ENCODE measurements at places on chromosomes 1 and 21.

DNA sequence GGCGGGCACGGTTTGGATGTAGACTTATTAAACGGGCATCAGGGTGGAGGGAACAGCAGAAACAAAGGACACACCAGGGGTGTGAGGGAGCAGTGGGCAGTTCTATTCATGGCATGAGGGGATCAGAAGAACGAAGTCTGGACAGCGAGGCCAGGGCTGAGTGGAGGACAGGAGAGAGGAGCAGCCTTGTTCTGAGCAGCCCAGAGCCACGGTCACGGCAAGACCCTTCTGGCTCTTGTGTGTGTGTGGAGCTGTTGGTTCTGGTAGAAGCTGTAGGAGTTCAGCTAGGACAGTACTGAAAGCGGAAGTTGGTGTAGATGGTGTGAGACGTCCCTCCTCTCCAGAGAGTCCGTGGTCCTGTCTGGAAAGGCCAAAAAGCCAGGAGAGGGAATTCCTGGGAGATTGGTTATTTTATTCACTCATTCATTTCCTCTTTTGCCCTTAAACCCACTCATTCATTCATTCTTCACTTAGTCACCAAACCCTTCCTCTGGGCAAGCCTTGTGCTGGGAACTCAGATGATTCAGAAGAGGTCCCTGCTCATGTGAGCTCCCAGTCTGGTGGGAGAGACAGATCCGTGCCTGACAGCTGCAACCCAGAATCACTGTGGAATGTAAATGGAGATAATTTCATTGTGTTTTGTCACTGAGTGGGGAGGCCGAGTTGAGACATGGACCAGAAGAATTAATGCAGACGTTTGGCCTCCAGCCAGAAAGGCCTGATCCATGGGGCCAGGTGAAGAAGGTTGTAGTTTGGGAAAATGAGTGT lies 4.1 kb upstream of the ACOT11 start:
- DNase-seq = no peak

- DNase-seq = no peak
These were observed 605 bp upstream of the RABGGTB start for GRCh38 chr1:75785320-75785982.

DNA sequence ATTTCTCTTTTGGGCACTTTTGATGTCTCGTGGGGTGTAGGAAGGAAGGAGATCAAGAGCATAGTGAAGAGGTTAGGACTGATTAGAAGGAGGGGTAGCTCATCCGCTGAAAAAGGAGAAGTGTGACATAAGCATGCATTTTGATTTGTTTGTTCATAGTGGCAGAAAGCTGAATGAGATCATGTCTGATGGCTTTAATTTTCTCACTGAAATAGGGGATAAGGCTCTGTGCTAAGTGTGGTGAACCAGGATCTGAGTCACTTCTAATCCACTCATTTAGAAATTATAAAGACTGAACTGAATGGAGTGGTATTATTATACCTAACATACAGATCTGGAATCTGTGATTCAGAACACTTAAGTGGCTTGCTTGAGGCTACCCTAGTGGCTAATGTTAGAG lies 344.5 kb downstream of the PDE4B start:
- DNase-seq = no peak

- no peak for DNase-seq
These were observed 10.6 kb downstream of the S100B start for GRCh38 chr21:46594276-46594675.

GRCh38 chr1:172136925-172137324 lies 283.6 kb upstream of the C1orf105 start:
- DNase-seq = no peak

DNA sequence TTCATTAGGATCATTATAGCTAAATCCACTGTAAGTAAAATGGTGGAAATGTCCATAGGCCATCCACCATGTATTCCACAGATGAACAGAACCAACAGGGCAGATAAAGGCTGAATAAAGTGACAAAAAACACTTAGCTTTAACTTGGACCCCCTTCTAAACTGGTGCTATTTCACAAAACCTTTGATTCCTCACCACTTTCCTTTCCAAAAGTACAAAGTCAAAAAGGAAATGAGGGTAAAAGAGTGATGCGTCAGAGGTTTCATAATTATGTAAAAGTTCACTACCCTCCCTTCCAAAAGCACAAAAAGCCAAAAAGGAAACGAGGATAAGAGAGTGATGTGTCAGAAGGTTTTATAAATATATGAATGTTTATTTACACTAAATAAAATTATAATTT lies 172.2 kb downstream of the TBX15 start:
- no peak for DNase-seq

DNA sequence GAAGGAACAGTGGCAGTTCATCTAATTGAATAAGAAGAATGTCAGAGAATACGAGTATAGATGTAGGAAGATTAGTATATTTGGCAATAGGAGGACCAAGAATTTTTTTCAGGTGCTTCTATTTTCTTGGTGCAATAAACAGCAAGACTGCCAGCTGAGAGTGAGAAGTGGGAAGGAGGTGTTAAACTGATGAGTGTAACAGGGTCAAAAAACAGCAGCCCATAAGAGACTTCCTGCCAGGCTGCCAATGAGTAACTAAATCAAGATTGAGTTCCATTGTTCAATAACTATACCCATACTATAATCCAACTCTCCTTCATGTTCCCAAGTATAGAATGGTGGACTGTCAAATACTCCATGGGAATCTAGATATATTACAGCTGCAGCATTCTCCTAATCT lies 28.7 kb downstream of the LYST start:
- DNase-seq = no peak

DNA sequence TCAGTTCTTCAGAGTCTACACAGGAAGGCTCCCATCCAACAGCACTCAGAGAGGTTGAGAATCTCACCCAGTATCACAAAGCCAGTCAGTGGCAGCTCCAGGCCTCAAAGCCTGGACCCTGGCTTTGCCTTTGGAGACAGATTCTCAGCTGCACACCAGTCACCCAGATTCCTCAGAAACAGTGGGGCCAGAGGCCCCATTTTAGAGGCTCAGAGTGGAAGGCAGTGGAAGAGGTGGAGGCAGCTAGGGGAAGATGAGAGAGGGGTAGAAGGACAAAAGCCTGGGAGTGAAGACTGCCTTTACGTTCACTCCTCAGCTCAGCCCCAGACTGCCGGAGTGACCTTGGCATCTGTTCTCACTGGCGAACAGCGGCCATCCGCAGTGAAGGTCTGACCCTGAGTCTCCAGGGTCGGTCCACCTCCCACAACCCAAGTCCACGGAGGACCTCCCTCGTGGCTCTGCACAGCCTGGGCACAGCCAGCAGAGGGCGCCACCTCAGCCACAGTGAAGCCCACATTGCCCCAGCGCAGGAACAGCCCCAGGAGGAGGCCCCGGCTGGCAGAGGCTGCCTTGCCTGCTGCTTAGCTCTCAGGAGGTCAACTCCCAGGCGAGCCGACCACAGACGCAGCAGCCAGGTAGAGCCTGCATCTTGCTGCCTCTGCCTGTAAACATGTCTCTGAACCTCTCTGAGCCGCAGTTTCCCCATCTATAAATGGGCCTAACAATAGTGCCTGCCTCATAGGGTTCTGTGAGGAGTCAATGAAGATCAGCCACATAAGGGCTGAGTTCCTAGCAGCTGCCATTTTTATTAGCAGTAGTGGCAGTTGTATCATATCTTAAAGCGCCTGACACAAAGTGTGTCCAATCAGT lies 5.9 kb upstream of the FNDC5 start:
- no peak for DNase-seq

GRCh38 chr1:117695796-117696490 lies 90.1 kb downstream of the TENT5C start:
- no peak for DNase-seq

- DNase-seq = no peak
These were observed at the start of gene KCNQ4 for GRCh38 chr1:40783001-40783905. KCNQ4 (plus strand) TSS chr1:40783787; CDS start chr1:40784094, 307 bp downstream.

GRCh38 chr1:65097076-65097475 lies 50.9 kb upstream of the AK4 start:
- no peak for DNase-seq

DNA sequence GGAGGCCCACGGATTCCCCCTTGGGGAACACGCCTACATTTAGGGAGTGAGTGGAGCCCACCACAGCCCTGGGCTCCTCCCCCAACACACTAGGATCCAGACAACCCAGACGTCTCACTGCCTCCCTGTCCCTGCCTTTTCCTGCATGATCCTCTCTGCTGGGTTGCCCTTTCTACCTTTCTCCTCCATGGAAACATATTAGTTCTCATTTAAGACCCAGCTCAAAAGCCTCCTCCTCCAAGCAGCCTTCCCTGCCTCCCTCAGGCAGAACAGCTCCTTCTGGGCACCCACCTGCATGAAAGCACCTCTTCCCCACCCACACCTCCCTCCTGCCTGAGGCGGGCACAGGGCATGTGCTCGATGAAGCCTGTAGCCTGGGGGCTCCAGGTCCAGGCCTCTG lies 10.7 kb downstream of the COL8A2 start:
- DNase-seq = no peak

DNA sequence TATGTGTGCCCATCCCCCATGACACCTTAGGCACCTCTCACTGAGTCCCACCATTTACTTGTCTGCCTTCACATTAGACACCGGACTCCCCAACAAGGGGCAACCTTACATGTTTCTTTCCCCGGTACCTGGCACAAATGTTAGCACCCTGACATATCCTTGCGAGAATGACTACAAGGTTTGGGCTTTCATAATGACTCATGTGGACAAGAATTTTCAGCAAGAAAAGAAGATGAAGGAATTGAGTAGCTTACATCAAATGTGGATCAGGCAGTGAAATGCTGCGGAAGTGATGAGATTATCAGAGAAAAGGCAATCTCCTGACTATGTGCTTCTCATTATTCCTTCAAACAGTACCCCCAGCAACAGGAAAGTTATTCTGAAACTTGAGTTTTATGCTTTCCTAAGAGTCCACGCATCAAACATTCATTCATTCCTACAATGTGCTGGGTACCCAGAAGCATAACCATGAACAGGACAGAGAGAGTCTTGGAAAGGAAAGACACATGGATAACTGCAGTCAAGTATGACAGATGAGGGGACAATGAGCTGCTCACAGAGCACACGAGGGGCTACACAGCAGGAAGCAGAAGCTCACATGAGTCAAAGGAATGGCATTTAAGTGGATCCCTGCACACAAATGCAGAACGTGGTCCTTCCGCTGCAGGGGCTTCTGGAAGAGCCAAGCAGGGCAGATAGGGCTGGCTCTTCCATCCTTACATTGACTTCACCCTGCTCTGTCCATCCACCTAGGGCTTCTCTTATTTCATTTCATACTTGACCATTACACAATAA lies 112.1 kb downstream of the PCNX2 start:
- DNase-seq = no peak

GRCh38 chr1:29259802-29260441 lies 23.6 kb downstream of the PTPRU start:
- DNase-seq = no peak

- DNase-seq = no peak
These were observed 22.5 kb upstream of the IKBKE start for GRCh38 chr1:206447792-206448191.

Data from omental fat pad (tissue), 4 donors.